ENCODE measurements at places on chromosomes 7 and 10. TPM values are rescaled to one million over a fixed set of nuclear protein-coding genes. Genes with fewer than 3 reads are reported as not detected.

Gene UPK3B
- total RNA-seq: not detected

Gene CPN1
- not detected for total RNA-seq

Gene LIPJ
- total RNA-seq: not detected

Gene GRID2IP
- total RNA-seq: not detected

Gene SPDYE16
- total RNA-seq: 0.33 TPM

Gene MRPL32
- total RNA-seq: 54.4 TPM

Gene AKAP9
- 51.8 TPM for total RNA-seq

Gene IFIT1B
- total RNA-seq: not detected

Gene TLX1
- total RNA-seq: not detected

Gene TRIM73
- 0.44 TPM for total RNA-seq

Gene PRKAG2
- total RNA-seq: 10.5 TPM

Gene CHAT
- not detected for total RNA-seq

Gene PDCD11
- total RNA-seq: 25.5 TPM

Gene BLNK
- total RNA-seq: not detected

Gene CYP26C1
- total RNA-seq: not detected

Gene CALN1
- total RNA-seq: not detected

Gene KAZALD1
- 58.2 TPM for total RNA-seq

Gene FAM131B
- 3.9 TPM for total RNA-seq

Gene ABCC2
- total RNA-seq: 0.33 TPM

Gene C7orf33
- not detected for total RNA-seq

Gene FGFR2
- total RNA-seq: 0.17 TPM

Gene NCF1
- total RNA-seq: not detected

Gene AOAH
- total RNA-seq: not detected

Gene TMEM196
- not detected for total RNA-seq

Gene NUTM2B
- total RNA-seq: 1.2 TPM

Gene PDZD8
- 18.0 TPM for total RNA-seq

Gene C10orf143
- total RNA-seq: 0.87 TPM

Gene ERLIN1
- 51.8 TPM for total RNA-seq

Gene MNX1
- not detected for total RNA-seq

Gene CD36
- 2.5 TPM for total RNA-seq

Gene SORCS1
- total RNA-seq: not detected

Gene CTAGE8
- not detected for total RNA-seq

Gene EGFR
- total RNA-seq: 88.3 TPM

Gene CALHM1
- total RNA-seq: not detected

Gene ANKRD22
- total RNA-seq: not detected

Gene POLR2J2
- 2.5 TPM for total RNA-seq

Gene AKR1C4
- total RNA-seq: not detected

Gene GHRHR
- total RNA-seq: not detected

Gene SHH
- under 0.01 TPM for total RNA-seq

Gene COL17A1
- under 0.01 TPM for total RNA-seq

Gene PLAC9
- 15.5 TPM for total RNA-seq

Gene TAS2R41
- total RNA-seq: 0.17 TPM

Gene ZNF117
- 6.5 TPM for total RNA-seq

Gene XPNPEP1
- total RNA-seq: 105 TPM

Gene NEBL
- total RNA-seq: 0.17 TPM

Gene GPR85
- 1.9 TPM for total RNA-seq

Gene EBF3
- 16.5 TPM for total RNA-seq

Gene ANXA7
- total RNA-seq: 170 TPM

Gene VSIR
- total RNA-seq: 15.1 TPM

Gene SNX10
- total RNA-seq: 0.15 TPM

Gene GIMAP4
- total RNA-seq: 2.0 TPM

Gene ABCB1
- 10.5 TPM for total RNA-seq

Gene KCTD7
- total RNA-seq: 10.9 TPM

Gene PLXNA4
- 3.6 TPM for total RNA-seq

Gene ZNF804B
- total RNA-seq: not detected

Gene PPRC1
- 15.2 TPM for total RNA-seq

Gene DHX32
- 28.9 TPM for total RNA-seq

Gene SLC26A5
- total RNA-seq: not detected

Gene TMEM270
- not detected for total RNA-seq

Measured in smooth muscle cell of trachea (primary cell).